ENCODE measurements at places on chromosomes 4 and X.
A peak's percentile ranks its signal among the peaks of the same experiment; 100 is the strongest.

DNA sequence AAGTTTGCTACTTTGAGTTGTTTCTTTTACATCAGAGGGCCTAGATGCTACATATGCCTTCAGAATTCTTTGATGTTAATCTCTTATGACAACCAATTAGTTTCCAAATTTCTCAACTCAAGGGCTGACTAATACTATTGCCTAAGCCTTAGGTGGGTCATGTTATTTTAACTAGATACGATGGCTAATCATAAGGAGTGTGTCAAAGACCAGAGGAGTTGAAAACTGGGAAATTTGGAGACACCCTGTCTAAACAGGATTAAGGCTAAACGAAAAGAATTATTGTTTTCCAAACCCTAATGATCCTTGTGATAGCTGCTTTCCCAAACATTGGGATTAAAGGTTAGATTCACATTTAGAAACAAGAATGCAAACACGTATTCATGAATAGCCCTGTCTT lies 228.5 kb downstream of the PCDH7 start:
- DNase-seq = no peak

DNA sequence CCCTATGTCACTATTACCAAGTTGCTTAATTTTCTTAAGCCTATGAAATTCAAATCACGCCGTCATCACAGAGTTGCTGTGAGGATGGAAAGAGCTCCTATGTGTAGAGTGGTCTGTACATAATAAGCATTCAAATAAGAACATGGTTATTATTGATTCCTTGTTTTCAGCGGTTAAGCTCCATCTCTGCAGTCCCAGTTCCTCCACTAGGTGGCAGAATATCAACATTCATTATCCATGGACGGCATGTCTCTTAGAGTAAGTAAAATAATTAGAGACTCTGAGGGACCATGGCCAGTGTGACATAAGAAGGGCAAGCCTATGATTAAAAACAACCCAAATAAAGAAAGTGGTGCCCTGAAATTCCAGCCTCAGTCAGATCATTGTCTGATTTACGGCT lies 132.5 kb upstream of the NHS start:
- peak; percentile 27 for DNase-seq

GRCh38 chr4:142095886-142096605 lies 459.7 kb downstream of the IL15 start:
- peak; percentile 95 for DNase-seq

DNA sequence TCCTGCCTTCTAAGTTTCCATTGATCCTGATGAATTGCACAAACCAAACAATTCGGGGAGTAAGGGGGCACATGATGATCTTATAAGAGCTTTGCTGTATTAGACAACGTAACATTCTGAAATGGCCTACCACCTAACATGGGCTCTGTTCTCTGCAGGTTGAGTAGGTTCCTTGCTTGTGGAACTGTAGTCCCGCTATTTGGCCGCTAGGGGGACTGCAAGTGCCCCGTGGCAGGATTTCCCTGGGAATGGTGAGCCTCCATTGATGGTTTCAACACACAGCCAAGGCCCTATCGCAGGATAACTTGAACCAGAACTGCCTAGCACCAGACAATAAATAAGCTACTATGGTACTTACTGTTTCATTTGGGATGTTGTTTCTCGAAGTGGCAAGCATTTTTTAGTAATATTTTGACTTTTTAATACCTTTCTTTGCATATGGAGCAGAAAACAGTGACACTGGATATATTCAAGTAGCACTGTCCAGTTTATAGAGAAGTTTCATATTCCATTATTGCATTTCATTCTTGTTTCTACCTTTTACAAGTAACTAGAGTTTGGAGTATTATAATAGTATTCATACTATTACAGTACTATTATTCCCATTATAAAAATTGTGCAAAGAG lies 11.9 kb downstream of the AR start:
- no peak for DNase-seq

DNA sequence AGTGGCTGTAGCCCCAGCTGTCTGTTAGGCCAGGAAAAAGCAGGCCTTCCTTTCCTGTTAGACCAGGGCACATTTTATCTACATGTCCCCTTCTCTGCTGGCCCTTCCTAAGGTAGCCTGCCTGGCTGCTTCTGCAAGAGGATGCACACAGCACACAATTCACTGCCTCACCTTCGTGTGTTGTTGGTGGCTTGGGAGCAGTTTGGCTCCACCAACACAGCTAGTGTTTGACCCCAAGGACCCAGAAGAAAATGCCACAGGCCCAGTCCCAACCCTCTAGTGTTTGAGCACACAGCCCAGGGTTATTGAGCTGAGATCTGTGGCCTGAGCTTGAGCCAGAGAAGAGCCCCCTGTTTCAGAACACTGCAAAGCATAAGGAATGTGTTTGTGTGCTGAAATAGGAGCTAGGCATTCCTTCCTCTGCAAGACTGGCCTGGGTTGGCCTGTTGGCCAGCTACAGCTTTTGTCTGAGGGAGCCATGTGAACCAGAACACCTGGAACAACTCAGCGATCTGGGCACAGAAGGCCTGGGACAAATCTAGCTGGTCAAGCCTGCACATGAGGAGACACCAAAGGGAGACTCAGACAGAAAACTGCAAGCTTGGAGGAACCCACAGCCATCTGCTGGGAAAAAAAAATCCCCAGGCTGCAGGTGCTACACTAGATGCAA lies 26.4 kb downstream of the MAGEE1 start:
- no peak for DNase-seq

- no peak for DNase-seq
These were observed 35.0 kb downstream of the CLCN3 start for GRCh38 chr4:169655401-169655800.

GRCh38 chr4:38684271-38684670 lies 20.3 kb downstream of the KLF3 start:
- no peak for DNase-seq

- DNase-seq = no peak
These were observed 161.0 kb downstream of the CPXCR1 start for GRCh38 chrX:88908056-88908455.

GRCh38 chr4:112801341-112801740 lies 164.4 kb downstream of the LARP7 start:
- DNase-seq = no peak

GRCh38 chrX:44308869-44309268 lies 34.6 kb downstream of the EFHC2 start:
- no peak for DNase-seq

DNA sequence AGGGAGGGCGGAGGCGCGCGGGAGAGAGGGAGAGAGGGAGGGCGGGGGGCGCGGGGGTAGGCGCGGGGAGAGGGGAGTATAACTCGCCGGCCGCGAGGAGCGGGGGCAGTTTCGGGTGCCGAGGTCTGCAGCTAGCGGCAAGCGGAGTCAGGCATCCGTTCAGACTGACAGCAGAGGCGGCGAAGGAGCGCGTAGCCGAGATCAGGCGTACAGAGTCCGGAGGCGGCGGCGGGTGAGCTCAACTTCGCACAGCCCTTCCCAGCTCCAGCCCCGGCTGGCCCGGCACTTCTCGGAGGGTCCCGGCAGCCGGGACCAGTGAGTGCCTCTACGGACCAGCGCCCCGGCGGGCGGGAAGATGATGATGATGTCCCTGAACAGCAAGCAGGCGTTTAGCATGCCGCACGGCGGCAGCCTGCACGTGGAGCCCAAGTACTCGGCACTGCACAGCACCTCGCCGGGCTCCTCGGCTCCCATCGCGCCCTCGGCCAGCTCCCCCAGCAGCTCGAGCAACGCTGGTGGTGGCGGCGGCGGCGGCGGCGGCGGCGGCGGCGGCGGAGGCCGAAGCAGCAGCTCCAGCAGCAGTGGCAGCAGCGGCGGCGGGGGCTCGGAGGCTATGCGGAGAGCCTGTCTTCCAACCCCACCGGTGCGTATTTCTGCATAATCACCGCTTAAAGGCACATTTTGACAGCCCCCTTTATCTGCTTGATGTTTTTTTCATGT lies at the start of gene POU4F2:
POU4F2 (plus strand) TSS at position 108 of the 720 bp plus-strand sequence; CDS start at position 356, 248 bp downstream.
- DNase-seq = no peak

DNA sequence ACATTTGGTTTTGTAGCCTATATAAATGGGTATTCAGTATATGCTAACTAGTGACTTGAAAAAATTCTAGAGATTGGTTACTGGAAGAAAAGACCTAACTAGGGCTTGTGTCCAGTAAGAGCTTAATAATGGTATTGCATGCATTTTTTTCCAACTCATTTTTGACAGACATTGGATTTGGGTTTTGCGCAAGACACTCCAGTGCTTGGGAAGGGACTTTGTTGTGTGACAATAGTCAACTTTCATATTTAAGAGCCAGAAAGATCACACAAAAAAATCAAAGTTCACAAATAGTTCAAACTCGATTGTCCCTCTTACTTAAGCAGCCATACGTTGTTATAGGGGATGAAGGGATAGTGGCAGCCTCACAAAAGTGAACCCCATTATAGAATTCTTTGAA lies 1.2 kb upstream of the HSD17B11 start:
- no peak for DNase-seq

DNA sequence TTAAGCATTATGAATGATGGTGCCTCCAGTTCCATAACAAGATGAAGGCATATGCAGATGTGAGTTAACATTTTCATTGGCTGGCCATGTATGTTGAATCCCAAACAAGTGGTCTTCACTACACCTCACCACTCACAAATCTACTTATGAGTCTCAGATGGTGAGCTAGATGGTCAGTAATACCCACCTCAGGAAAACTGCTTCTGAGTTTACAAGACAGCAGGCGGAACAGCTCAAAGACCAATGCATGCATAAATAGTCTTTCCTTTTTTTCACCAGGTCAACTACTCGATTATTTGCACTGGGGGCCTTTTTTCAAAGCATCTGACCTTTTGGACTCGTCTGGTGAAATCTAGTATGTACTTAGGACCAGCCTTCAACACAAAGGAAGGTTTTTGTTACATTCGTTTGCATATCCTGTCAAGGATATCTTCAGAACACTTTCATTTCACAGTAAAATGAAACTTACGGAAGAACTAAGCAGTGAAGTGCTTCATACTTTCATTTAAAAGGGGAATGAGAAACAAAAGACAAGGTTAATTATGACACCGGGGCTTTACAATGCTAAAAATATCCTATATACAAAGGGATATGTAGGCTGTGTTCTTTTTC lies 23.1 kb upstream of the TLR7 start:
- DNase-seq = no peak

GRCh38 chr4:153433754-153434105 lies 32.4 kb upstream of the TMEM131L start:
- DNase-seq = no peak

GRCh38 chrX:28586981-28587551 lies at the start of gene IL1RAPL1:
IL1RAPL1 (plus strand) TSS chrX:28587446.
- DNase-seq = peak; percentile 41

DNA sequence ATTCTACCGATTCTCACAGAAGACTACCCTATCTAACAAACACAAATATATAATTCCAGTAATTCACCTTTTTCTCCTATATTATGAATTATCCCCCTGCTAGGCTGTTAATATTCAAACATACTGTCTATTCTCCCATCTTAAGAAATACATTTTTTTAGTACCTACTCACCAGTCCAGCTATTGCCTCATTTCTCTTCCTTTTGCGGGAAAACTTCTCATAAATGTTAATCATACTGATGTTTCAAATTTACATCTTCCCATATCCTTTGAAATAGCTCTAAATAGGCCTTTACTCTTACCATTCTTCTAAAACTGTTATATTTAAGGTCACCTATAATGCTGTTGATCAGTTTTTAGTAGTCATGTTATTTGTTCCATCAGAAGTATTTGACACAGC lies 759.1 kb upstream of the SLIT2 start:
- peak; percentile 20 for DNase-seq

DNA sequence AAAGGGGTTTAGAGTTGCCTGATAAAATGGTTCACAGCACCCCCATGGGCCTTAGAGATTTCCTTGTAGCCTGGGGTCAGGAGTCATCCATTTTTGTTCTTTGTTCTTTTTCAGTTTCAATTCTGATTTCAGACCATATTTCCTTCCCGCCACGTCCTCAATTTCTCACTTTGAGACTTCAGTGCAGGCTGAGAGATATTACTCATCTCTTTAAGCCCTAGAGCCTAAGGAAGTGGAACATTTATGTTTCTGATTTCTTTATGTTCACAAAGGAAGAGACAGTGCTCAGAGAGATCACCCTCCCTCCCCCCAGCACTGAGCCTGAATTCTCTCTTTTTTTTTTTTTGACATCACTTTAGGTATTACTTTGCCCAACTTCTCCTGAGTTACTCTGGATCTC lies 56.3 kb downstream of the MSN start:
- no peak for DNase-seq

DNA sequence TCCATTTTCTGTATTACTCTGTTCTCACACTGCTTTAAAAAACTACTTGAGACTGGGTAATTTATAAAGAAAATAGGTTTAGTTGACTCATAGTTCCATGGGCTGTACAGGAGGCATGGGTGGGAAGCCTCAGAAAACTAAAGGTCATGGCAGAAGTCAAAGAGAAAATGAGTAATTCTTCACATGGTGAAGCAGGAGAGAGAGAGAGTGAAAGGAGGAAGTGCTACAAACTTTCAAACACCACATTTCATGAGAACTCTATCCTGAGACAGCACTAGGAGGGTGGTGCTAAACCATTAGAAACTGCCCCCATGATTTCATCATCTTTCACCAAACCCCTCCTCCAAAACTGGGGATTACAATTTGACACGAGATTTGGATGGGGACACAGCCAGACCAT lies 108.0 kb upstream of the PBDC1 start:
- DNase-seq = no peak

- no peak for DNase-seq
These were observed 331.6 kb upstream of the FAM241A start for GRCh38 chr4:111813555-111814140.

DNA sequence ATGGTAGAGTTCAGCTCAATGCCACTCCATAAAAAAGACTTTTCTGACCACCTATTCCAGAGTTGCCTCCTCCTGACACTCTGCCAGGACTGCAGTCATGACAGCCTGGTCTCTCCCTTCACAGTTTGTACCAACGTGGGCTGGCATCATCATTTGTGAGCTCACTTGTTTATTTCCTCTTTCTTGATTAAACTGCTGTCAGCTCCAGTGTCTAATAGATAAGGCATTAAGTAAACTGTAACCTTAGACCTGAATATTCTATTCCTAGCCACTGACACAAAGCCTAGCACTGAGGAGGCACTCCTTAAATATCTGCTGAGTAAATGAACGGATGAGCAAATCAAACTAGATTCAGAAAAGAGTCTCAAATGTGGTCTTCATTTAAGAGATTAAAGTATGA lies 48.7 kb downstream of the DDX60 start:
- no peak for DNase-seq

- no peak for DNase-seq
These were observed 390.1 kb downstream of the ANKRD50 start for GRCh38 chr4:124322234-124323065.

GRCh38 chr4:161121451-161121850 lies 1042.3 kb downstream of the FSTL5 start:
- no peak for DNase-seq

DNA sequence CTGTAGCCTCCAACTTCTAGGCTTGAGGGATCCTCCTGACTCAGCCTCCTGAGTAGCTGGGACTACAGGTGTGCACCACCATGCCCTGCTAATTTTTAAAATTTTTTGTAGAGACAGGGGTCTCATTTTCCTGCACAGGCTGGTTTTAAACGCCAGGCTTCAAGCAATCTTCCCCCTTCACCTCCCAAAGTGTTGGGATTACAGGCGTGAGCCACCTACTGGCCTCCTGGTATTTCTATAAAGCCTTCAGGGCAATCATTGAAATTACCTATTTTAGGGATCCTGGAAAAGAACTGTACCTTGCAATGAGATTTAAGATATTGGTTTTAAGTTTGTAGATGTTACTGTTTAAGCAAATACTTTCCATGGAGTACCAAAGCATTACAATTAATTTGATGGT lies 13.5 kb upstream of the PLS3 start:
- DNase-seq = no peak

- peak; percentile 94 for DNase-seq
These were observed 191.1 kb upstream of the NEIL3 start for GRCh38 chr4:177118596-177118995.

Data from fibroblast of skin of left quadriceps (primary cell).